Left ventricle myocardium superior (tissue), 1 donor: ENCODE measurements at places on chromosomes 7 and 10. TPM values are rescaled to one million over a fixed set of nuclear protein-coding genes. Genes with fewer than 3 reads are reported as not detected.

CYP26C1 gene
- total RNA-seq: not detected

CPED1 gene
- 32.8 TPM for total RNA-seq

RABGEF1 gene
- 17.6 TPM for total RNA-seq

ZNF804B gene
- not detected for total RNA-seq

CDK6 gene
- 27.5 TPM for total RNA-seq

NOS3 gene
- 10.9 TPM for total RNA-seq

CNNM1 gene
- total RNA-seq: 0.10 TPM

HKDC1 gene
- total RNA-seq: not detected

KAZALD1 gene
- 7.8 TPM for total RNA-seq

NPTX2 gene
- total RNA-seq: 2.1 TPM

ASAH2 gene
- 0.32 TPM for total RNA-seq

TRIM50 gene
- total RNA-seq: 0.30 TPM

PTF1A gene
- total RNA-seq: not detected

SPAG6 gene
- not detected for total RNA-seq

CXCL12 gene
- total RNA-seq: 136 TPM

LRRTM3 gene
- total RNA-seq: not detected

TCAF2 gene
- total RNA-seq: 0.52 TPM

PRSS37 gene
- not detected for total RNA-seq

SSBP1 gene
- total RNA-seq: 98.4 TPM

JMJD1C gene
- 32.7 TPM for total RNA-seq

PDZD7 gene
- 0.17 TPM for total RNA-seq

PRTFDC1 gene
- 9.1 TPM for total RNA-seq

PIK3CG gene
- total RNA-seq: 2.3 TPM

C7orf57 gene
- not detected for total RNA-seq

SLC18A3 gene
- total RNA-seq: not detected

OR2A42 gene
- not detected for total RNA-seq

SLC26A5 gene
- total RNA-seq: not detected

UCN3 gene
- total RNA-seq: not detected

PROSER2 gene
- total RNA-seq: 1.1 TPM

IFIT3 gene
- 8.8 TPM for total RNA-seq

GBX1 gene
- 1.5 TPM for total RNA-seq

VSTM4 gene
- 12.2 TPM for total RNA-seq

EVX1 gene
- total RNA-seq: not detected

ASB15 gene
- total RNA-seq: 96.2 TPM

ZMYND11 gene
- 80.7 TPM for total RNA-seq

GRID2IP gene
- not detected for total RNA-seq

FGFR2 gene
- total RNA-seq: 0.17 TPM

SYNPO2L gene
- 237 TPM for total RNA-seq

MEOX2 gene
- 11.2 TPM for total RNA-seq

C10orf53 gene
- not detected for total RNA-seq

FBXO24 gene
- total RNA-seq: 0.77 TPM

CACNB2 gene
- 55.9 TPM for total RNA-seq

ADAP1 gene
- 10.2 TPM for total RNA-seq
